ENCODE measurements at places on chromosomes 11 and 22. TPM values are rescaled to one million over a fixed set of nuclear protein-coding genes. Genes with fewer than 3 reads are reported as not detected.

Gene APOBEC3B
- total RNA-seq: 7.8 TPM

Gene MMP3
- not detected for total RNA-seq

Gene MMP13
- total RNA-seq: not detected

Gene C1QTNF6
- total RNA-seq: 7.5 TPM

DNA sequence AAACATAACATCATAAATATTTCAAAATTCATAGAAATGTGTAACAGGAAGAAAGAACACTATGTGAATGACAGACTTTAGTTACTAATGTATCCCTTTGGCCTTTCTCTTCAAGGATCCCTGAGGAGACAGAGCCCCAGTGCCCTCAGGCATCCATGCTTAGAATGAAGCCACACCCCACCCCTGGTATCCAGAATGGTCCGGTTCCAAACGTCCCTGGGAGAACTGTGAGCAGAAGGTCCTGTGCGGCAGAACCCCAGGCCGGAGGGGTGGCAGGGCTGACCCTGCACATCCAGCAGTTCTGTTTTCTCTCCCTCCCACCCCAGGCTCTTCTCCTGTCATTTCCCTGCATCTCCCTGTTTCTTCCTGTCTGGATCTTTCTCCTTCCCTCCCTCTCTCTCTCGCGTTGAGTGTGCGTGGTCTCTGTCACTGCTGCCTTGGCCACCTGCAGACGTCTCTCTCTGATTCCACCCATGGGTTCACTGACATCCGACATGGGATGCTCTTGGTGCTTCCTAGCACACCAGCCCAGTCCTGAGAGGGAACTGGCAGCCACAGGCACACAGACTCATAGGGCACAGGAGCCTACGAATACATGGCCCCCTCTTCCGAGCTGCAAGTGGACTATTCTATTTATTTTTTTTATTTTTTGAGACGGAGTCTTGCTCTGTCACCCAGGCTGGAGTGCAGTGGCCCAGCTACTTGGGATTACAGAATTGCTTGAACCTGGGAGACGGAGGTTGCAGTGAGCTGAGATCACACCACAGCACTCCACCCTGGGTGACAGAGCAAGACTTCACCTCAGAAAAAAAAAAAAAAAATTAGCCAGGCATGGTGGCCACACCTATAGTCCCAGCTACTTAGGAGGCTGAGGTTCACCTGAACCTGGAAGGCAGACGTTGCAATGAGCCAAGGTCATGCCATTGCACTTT lies 5.7 kb downstream of the RFPL1 start:
- no peaks in the 10 kb centered on the region for H3K36me3 ChIP-seq
- H3K4me1 ChIP-seq: no peaks in the 10 kb centered on the region
- no peak overlapping the region for H3K4me3 ChIP-seq
- no peak for DNase-seq

DNA sequence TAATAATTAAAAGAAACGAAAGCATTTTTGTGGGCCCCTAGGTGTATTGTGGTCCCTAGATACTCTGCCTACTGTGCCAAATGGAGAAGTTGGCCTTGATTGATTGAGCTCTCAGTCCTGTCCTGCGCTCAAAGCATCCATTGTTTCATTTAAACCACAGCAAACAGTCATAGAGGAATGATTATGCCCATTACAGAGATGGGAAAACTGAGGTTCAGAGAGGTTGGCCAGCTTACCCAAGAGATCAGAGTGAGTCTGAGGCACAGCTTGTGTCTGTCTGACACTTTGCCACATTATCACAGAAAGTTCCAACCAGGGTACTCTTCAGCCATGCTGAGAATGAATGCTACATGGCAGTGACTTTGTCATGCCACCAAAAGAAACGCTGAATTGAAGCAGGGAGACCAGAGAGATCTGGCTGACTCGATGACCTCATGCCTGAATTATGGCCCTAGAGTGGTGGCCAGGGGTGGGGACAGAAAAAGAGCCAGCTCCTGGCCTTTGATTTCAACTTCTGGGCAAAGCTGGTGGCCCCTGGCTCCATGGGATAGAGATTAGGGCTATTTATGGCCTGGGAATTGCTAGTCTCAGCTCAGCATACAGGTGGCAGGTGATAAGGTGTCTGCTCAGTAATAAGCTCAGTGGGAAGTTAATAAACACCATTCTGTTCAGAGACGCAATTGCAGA lies 180.5 kb downstream of the MIAT start:
- H3K27ac ChIP-seq: no peak overlapping the region
- no peaks in the 10 kb centered on the region for H3K4me1 ChIP-seq
- H3K36me3 ChIP-seq: no peaks in the 10 kb centered on the region
- H3K27me3 ChIP-seq: no peaks in the 10 kb centered on the region
- no peak overlapping the region for H3K4me3 ChIP-seq

- DNase-seq: no peak
- no peaks in the 10 kb centered on the region for H3K36me3 ChIP-seq
- no peaks in the 10 kb centered on the region for H3K4me1 ChIP-seq
- H3K27me3 ChIP-seq: no peaks in the 10 kb centered on the region
- H3K4me3 ChIP-seq: no peak overlapping the region
Observed at GRCh38 chr11:84819128-84819527, 808.0 kb downstream of the DLG2 start.

GRCh38 chr11:16266021-16266420 lies 90.3 kb downstream of the SOX6 start:
- no peaks in the 10 kb centered on the region for H3K27me3 ChIP-seq
- no peaks in the 10 kb centered on the region for H3K36me3 ChIP-seq
- H3K4me3 ChIP-seq: no peak overlapping the region
- no peak for DNase-seq

DNA sequence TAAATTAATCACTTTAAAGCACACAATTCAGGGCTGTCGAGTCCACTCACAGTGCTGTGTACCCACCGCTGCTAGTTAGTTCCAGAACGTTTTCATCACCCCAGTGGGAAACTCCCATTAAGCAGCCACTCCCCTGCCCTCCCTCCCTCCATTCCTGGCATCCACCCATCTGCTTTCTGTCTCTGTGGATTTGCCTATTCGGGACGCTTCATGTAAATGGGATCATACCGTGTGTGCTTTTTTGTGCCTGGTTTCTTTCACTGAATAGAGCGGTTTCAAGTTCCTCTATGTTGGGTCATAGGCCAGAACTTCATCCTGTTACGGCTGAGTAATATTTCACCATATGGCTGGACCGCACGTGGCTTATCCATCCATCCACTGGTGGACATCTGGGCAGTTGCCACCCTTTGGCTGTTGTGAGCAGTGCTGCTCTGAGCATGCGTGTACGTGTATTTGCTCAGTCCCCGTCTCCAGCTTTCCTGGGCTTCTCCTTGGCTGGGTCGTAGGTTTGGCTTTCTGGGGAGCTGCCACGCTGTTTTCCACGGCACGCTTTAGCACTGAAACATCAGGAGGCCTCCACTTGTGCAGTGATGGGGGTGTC lies 30.1 kb downstream of the ARHGAP8 start:
- H3K27me3 ChIP-seq: no peaks in the 10 kb centered on the region
- no peak overlapping the region for H3K27ac ChIP-seq
- DNase-seq: peak; percentile 23
- H3K4me3 ChIP-seq: no peak overlapping the region

DNA sequence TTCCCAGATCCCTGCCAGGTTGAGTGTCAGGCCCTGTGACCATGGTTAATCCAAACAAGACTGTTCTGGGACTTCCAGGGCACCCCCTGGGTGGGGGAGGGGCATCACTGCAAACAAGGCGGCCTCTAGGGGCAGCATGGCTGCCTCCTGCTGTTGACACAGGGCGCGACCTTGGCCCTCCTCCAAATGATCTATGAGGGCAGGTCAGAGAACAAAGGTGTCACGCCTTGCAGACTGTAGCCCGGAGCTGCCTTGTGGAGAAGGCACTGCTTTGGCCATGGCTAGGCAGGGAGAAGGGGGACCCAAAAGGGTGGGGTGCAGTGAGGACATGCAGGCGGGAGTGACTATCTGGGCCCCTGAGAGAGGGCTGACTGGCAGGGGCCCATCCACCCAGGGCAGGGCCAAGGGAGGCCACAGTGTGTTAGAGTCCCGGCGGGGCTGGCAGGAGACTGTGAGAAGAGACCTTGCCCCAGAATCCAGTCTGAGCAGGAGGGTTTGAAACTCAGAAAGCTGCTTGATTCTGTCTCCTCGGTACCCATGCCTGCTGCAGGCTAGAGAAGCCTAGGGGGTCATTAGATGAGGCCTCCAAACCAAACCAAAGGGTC lies 35.6 kb downstream of the KCNC1 start:
- no peaks in the 10 kb centered on the region for H3K27me3 ChIP-seq
- no peak overlapping the region for H3K4me3 ChIP-seq
- DNase-seq: peak; percentile 67
- H3K36me3 ChIP-seq: no peaks in the 10 kb centered on the region
- no peak overlapping the region for H3K27ac ChIP-seq

GRCh38 chr11:43515090-43515489 lies 156.4 kb downstream of the TTC17 start:
- peaks cover 11% of the 10 kb centered on the region for H3K27me3 ChIP-seq
- DNase-seq: no peak
- no peak overlapping the region for H3K4me3 ChIP-seq
- H3K27ac ChIP-seq: no peak overlapping the region

DNA sequence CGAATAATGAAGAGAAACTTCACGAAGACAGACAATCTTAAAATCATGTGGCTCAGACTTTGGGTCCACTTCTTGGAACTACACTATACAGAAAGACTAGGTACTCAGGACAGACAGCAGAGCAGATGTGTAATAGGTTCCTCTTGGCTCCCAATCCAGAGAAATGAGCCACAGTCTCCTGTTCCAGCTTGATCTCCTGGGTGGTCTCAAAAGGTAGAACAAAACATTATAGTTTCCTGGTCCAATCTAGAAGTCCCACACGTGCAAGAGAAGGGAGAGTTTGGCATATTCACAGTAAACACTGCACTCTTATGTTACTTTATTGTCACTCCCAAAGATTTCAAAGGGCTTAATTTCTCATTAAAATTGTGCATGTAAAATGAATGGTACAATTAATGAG lies 134.5 kb upstream of the FIBIN start:
- no peak for DNase-seq
- no peaks in the 10 kb centered on the region for H3K27me3 ChIP-seq
- H3K4me1 ChIP-seq: no peaks in the 10 kb centered on the region
- H3K4me3 ChIP-seq: no peak overlapping the region

DNA sequence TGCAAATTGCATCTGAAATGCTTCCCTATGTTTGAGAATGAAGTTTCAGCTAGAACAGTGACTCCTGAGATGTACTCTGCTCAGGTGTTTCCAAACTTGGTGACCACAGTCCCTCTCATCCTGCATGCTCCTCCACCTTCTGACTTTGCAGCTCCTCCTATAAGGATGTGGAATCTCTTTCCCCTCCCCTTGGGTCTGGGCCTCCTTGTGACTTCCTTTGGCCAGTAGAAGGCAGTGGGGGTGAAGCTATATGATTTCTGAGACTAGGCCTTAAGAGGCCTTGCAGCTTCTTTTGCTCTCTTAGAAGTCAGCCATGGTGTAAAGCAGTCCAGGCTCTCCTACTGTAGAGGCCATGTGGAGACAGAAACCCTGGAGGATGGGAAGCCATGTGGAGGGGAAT lies 50.7 kb downstream of the CSF2RB start:
- no peak overlapping the region for H3K4me3 ChIP-seq
- no peak overlapping the region for H3K27ac ChIP-seq
- no peaks in the 10 kb centered on the region for H3K36me3 ChIP-seq
- no peak for DNase-seq
- no peaks in the 10 kb centered on the region for H3K27me3 ChIP-seq

- peaks cover 21% of the 10 kb centered on the region for H3K4me1 ChIP-seq
- DNase-seq: no peak
- H3K4me3 ChIP-seq: no peak overlapping the region
- H3K36me3 ChIP-seq: no peaks in the 10 kb centered on the region
- no peak overlapping the region for H3K27ac ChIP-seq
Observed at GRCh38 chr11:96045622-96046456, 121.9 kb upstream of the MTMR2 start.

DNA sequence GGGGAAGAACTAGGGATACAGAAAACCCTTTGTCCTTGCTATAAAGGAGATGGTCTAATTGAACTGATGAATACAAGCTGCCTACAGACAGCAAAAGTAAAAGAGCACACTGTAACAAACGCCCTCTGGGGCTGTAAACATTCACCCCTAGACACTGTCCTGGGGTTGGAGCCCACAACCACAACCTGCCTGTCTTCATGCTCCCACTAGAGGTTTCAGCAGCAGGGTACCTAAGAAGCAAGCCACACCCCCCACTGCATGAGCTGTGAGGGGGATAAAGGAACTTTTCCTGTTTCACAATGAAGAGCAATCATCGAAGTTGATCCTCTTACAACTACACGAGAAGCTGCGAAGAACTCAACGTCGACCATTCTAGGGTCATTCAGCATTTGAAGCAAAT lies 90.5 kb upstream of the LUZP2 start:
- no peaks in the 10 kb centered on the region for H3K27me3 ChIP-seq
- H3K4me3 ChIP-seq: no peak overlapping the region
- no peaks in the 10 kb centered on the region for H3K36me3 ChIP-seq
- DNase-seq: no peak
- no peak overlapping the region for H3K27ac ChIP-seq

- no peak overlapping the region for H3K27ac ChIP-seq
- DNase-seq: no peak
- no peaks in the 10 kb centered on the region for H3K4me1 ChIP-seq
- H3K27me3 ChIP-seq: no peaks in the 10 kb centered on the region
Observed at GRCh38 chr11:20112291-20113148, 47.8 kb downstream of the DBX1 start.

DNA sequence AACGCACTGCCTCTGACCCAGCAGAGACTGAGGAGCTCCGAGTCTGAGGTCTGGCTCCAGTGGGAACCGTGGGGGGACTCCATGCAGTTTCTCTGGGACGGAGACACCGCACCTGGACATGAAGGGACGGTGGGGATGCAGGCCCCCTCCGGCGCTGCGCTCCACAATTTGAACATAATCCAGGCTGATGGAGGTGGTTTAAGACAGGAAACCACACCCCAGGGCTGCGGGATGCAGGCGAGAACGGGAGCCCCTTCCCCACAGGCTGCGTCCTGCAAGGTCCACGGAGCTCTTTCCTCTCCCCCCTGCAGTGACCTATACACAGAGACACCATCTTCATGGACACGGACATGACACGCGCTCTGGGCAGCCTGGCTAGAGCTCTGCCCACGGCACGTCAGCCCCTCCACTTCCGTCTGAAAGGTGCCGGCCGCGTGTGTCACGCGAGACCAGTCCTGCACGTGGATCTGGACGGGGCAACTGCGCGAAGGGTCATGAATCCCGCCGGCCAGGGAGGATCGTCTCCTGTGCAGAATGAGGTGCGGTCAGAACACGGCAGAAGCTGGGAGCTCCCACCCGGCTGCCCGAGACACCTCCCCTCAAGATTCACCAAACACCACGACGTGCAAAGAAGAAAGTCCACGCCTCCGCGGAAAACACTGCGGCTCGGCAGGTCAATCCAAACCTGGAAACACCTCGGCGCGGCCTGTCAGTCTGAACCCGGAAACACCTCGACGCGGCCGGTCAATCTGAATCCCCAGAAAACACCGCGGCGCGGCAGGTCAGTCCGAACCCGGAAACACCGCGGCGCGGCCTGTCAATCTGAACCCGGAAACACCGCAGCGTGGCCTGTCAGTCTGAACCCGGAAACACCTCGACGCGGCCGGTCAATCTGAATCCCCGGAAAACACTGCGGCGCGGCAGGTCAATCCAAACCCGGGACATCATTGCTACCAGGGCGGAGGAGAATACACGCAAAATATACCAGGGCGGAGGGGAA lies 212.4 kb downstream of the BRD1 start:
- no peaks in the 10 kb centered on the region for H3K4me1 ChIP-seq
- H3K36me3 ChIP-seq: peaks cover 51% of the 10 kb centered on the region
- H3K4me3 ChIP-seq: no peak overlapping the region
- H3K27ac ChIP-seq: no peak overlapping the region
- DNase-seq: peak; percentile 59

- no peaks in the 10 kb centered on the region for H3K27me3 ChIP-seq
- H3K27ac ChIP-seq: no peak overlapping the region
- H3K4me3 ChIP-seq: no peak overlapping the region
- DNase-seq: no peak
- no peaks in the 10 kb centered on the region for H3K4me1 ChIP-seq
Observed at GRCh38 chr11:103927535-103927934, 108.9 kb upstream of the DDI1 start.

Measured in spleen (tissue), 13 donors.